ENCODE measurements at places on chromosomes 11 and 22.
A peak's percentile ranks its signal among the peaks of the same experiment; 100 is the strongest.

DNA sequence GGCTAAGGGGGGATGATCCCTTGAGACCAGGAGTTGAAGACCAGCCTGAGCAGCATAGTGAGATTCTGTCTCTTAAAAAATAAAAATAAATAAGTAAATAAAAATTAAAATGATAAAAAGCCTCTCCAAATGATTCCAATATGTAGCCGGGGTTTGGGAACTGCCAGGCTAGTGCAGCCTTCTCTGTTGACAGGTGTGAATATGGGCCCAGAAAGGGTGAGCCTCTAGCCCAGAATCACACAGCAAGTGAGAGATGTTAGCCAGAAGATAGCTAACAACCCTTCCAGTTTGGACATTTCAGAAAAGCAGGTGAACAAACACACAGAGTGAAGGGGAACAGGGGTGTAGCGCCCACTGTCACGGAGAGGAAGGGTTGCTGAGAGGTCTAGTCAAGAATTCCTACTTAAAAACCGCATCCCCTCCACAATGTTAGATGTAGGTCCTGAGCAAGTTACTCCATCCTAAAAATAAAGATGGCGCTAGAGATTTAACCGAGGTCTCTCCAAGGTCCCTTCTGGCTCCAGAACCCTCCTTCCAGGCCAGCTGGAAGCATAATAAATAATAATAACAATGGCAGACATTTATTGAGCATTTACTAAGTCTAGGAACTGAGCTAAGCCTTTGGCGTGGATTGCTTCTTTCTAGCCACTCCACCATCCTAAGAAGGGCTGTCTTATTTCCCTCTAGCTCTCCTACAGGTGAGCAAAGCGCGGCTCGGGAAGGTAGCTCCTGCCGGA, 51.6 kb downstream of the CYTH4 start:
- no peaks in the 10 kb centered on the region for H3K4me1 ChIP-seq
- peaks cover 37% of the 10 kb centered on the region for H3K27me3 ChIP-seq
- no peak overlapping the region for H3K27ac ChIP-seq
- DNase-seq = no peak

GRCh38 chr11:60844045-60844869, 2.3 kb downstream of the CCDC86 start:
- H3K36me3 ChIP-seq = peaks cover 16% of the 10 kb centered on the region
- no peaks in the 10 kb centered on the region for H3K27me3 ChIP-seq
- peaks cover 41% of the 10 kb centered on the region for H3K4me1 ChIP-seq
- peak overlapping the region; percentile 85 for H3K4me3 ChIP-seq
- no peak overlapping the region for H3K27ac ChIP-seq

DNA sequence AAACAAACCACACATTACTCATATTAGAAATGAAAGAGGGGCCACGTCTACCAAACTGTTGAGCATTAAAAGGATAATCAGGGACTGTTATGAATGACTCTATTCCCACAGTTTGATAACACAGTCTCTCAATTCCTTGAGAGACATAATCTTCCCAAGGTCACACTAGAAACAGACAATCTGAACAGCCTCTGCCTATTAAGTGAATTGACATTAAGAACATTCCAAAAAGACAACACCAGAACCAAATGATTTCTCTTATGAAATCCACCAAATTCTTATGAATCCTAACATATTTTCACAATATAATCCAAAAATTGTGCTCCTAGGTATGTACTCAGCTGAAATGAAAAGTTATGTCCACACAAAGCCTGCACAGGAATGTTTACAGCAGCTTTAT, 4.6 kb downstream of the RFPL1 start:
- no peaks in the 10 kb centered on the region for H3K4me1 ChIP-seq
- DNase-seq = no peak
- H3K27ac ChIP-seq = no peak overlapping the region

DNA sequence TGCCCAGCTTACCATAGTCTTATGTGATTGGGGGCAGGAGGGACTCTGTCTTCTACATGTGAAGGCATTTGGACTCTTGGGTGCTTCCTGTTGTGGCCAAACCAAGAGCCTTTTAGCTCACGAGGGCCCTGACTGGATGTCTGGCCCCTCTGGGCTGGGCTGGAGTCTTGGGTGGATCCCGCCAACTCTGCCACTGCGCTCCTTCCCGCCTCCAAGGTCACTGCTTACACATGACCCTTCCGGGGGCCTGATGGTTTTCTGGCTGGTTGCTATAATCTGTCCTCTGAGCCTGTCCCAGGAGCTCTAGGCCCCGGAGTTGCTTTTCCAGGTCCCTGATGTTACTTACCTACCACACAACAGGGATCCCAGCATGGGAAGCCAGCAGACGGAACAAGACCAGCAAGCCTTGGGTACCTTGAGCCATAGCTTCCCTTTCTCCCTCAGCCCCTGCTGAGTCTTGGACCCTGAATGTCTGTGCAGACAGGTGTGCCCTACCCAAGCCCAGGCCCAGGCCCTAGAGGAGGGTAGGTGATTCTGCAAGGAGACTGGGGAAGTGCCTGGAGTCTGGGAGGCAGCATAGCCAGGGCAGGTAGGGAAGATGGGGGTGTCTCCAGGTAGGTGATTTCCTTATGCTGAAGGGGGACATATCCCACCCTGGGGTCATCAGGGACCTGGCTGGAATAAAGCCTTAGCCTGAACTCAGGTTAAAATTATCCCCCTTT, 100.3 kb downstream of the TSPAN18 start:
- peaks cover 53% of the 10 kb centered on the region for H3K4me1 ChIP-seq
- no peaks in the 10 kb centered on the region for H3K27me3 ChIP-seq
- no peak overlapping the region for H3K4me3 ChIP-seq
- DNase-seq = no peak
- H3K27ac ChIP-seq = peak overlapping the region; percentile 8
- no peaks in the 10 kb centered on the region for H3K36me3 ChIP-seq

DNA sequence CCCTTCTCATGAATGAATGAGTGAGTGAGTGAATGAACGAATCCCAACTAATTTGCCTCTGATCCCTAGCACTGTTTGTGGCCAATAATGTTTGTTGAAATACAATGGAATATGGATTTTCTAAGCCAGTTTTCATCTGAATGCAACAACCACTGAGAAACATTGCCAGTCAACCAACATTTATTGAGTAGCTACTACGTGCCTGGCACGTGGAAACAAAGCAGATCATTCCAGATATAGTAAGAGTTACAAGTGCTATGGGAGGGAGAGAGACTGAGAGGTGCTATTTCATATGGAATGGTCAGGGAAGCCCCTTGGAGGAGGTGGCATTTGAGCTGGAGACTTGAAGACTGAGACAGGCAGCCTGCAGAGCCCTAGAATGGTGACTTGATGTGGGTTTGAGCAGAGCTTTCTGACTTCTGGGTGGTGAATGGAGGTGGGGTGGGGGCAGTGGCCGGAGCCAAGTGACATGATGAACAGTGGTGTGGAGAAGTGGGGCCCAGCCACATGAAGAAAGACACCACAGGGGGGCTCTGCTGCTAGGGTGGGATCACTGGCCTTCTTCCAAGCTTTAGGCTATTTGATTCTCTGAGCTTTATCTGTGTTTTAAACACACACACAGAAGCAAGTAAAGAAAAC, 35.1 kb upstream of the SMTN start:
- peak overlapping the region; percentile 71 for H3K27ac ChIP-seq
- peaks cover 42% of the 10 kb centered on the region for H3K4me1 ChIP-seq
- no peaks in the 10 kb centered on the region for H3K27me3 ChIP-seq
- no peak overlapping the region for H3K4me3 ChIP-seq

- no peak for DNase-seq
- H3K4me3 ChIP-seq = no peak overlapping the region
- H3K27ac ChIP-seq = no peak overlapping the region
- peaks cover 10% of the 10 kb centered on the region for H3K36me3 ChIP-seq
These were observed 5.3 kb upstream of the NAP1L4 start for GRCh38 chr11:2997406-2997805.

DNA sequence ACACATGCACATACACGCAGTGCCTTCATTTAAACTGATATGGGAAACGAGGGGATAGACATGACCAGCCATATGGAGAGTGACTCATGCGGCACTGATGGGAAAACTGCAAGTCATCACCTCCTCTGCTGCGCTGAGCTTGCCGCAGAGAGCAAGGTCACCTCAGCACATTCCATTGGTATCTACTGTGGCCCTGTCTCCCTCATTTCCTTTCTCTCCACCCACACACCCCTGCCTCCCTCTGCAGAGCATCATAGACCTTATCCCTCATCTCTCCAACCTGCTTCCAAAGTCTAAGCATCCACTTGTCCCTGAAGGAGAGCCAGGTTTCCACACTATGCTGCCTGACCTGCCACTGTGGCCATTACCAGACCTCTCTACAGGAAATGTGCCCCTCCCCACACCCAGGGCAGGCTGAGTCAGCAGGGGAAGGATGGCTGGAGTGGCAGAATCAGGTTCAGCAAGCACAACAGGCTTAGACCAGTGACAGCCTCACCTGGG, 116.9 kb upstream of the SNX19 start:
- no peak overlapping the region for H3K27ac ChIP-seq
- no peak for DNase-seq
- H3K4me1 ChIP-seq = no peaks in the 10 kb centered on the region
- no peak overlapping the region for H3K4me3 ChIP-seq
- no peaks in the 10 kb centered on the region for H3K27me3 ChIP-seq

DNA sequence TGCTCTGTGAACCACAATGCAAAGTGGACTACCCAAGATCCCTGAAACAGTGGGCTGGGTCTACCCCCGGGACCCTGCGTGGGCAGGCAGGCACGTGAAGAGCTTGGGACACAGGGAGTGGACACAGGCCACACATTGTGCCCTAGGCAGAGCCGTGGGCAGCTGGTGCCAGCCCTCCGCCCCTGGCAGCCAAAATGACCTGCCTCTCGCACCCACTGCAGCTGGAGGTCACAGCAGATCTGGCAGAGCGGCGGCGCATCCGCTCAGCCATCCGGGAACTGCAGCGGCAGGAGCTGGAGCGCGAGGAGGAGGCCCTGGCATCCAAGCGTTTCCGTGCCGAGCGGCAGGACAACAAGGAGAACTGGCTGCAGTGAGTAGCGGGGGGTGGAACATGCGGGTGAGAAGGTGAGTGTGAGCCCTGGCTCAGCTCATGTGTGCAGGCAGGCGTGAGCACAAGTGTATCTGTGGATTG, 6.7 kb downstream of the SMTN start:
- H3K4me3 ChIP-seq = no peak overlapping the region
- no peak overlapping the region for H3K27ac ChIP-seq
- peaks cover 52% of the 10 kb centered on the region for H3K36me3 ChIP-seq

- H3K36me3 ChIP-seq = no peaks in the 10 kb centered on the region
- no peak overlapping the region for H3K27ac ChIP-seq
- no peaks in the 10 kb centered on the region for H3K27me3 ChIP-seq
- H3K4me1 ChIP-seq = no peaks in the 10 kb centered on the region
These were observed 884.8 kb upstream of the LRRC4C start for GRCh38 chr11:42344204-42344792.

- H3K36me3 ChIP-seq = peaks cover 20% of the 10 kb centered on the region
- no peaks in the 10 kb centered on the region for H3K4me1 ChIP-seq
- no peaks in the 10 kb centered on the region for H3K27me3 ChIP-seq
- H3K27ac ChIP-seq = no peak overlapping the region
- no peak for DNase-seq
- no peak overlapping the region for H3K4me3 ChIP-seq
These were observed 7.9 kb downstream of the C2CD3 start for GRCh38 chr11:74162681-74163467.

Measured in right atrium auricular region (tissue), 2 donors.